ENCODE measurements at places on chromosomes 12 and 14.

GRCh38 chr14:63392236-63392635 lies 73.5 kb upstream of the GPHB5 start:
- no peak for DNase-seq

DNA sequence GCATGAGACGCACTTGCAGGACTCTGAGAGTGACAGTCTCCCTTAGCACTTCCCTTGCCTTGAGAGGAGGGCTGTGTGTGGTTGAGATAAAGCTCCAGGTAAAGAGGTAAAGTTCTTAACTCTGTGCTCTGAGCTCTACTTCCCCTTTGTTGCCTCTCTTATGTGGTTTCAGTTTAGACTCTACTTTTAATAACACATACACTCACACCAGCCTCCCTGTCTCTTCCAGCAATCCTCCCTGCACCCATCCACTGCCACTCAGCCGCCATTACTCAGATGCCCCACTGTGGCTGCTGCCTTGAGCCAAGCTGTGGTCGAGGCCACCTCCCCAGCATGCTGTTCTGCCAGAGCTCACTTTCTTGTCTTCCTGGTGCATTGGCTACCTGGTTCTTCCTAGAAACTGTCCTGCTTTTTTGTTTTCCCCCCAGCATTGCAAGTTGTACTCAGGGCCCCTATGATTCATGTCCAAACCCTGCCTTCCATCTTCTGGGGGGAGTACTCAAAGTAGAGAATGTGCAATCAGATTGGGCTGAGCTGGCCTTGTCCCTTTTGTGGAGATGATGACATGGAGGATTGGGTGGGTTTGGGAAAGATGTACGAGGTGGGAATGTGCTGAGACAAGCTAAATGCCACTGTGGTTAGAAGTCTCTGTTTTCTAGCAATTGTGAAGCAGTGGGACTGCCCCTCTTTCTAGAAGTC lies 115.5 kb upstream of the PARP11 start:
- no peak for DNase-seq

- DNase-seq = no peak
These were observed 67.7 kb upstream of the NTF3 start for GRCh38 chr12:5364036-5364770.

- no peak for DNase-seq
These were observed 912.2 kb downstream of the FLRT2 start for GRCh38 chr14:86442135-86442534.

DNA sequence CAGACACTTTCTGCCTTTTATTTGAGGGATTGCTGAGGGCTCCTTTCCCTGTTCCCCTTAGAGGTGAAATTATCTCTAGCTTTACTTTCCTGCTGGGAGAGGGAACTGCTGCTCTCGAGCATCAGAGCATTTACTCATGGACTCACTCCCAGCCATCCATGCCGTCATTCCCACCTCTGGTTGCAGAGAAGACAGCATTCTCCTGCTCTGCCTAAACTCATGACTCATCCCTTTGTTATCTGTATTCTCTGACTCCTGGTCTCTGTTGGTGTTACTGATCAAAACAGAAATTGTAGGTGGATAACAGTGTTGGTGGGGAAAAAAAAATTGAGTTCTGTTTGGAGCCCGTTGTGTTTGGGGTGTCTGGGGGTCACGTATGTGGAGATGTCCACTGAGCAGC lies 159.3 kb downstream of the TTC8 start:
- DNase-seq = no peak

DNA sequence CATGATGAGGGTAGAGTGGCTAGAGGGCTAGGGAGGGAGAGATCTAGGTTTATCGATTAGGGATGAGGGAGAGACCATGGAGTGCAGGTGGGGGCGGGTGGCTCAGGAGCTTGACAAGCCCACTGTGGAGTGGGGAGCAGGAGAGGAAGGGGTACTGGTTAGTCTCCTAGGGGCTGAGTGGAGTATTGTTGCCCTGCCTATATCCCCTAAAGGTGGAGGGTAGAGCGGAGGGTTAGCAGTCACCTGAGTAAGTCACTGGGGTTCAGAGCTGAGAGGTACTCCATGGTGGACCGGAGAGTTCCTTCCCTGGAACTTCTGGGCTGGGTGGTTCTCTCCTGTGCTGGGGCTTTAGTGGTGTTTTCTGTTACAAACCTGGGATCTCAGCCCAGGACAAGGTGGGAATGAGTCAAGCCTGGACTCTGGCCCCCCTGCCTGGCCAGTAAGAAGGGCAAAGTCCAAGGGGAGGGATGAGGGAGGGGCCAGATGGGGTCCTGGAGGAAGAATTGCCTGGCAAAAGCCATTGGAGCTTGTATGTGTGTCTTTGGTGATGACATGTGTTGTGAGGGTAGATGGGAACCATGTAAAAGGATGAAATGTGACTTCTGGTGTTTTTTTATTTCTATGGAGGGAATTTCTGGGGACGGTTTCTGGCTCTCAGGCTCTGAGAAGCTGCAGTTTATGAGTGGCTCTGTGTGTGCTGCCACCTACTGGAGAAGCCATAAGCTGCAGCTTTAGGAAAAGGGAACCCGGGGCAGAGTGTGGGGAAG lies at the start of gene CIDEB:
Gene CIDEB (minus strand): TSS at position 403 of the 767 bp plus-strand sequence. CDS start 119 bp downstream, at position 284.
- peak; percentile 48 for DNase-seq

- no peak for DNase-seq
These were observed 2.2 kb downstream of the OASL start for GRCh38 chr12:121036810-121037326.

GRCh38 chr12:53219956-53220693 lies 11.9 kb downstream of the RARG start:
- DNase-seq = peak; percentile 33

- DNase-seq = no peak
These were observed 132.1 kb downstream of the SAMD4A start for GRCh38 chr14:54698966-54699530.

- DNase-seq = no peak
These were observed 212.3 kb downstream of the TTC6 start for GRCh38 chr14:37807722-37808121.

- no peak for DNase-seq
These were observed 58.8 kb downstream of the PPP2R5C start for GRCh38 chr14:101820283-101820798.

DNA sequence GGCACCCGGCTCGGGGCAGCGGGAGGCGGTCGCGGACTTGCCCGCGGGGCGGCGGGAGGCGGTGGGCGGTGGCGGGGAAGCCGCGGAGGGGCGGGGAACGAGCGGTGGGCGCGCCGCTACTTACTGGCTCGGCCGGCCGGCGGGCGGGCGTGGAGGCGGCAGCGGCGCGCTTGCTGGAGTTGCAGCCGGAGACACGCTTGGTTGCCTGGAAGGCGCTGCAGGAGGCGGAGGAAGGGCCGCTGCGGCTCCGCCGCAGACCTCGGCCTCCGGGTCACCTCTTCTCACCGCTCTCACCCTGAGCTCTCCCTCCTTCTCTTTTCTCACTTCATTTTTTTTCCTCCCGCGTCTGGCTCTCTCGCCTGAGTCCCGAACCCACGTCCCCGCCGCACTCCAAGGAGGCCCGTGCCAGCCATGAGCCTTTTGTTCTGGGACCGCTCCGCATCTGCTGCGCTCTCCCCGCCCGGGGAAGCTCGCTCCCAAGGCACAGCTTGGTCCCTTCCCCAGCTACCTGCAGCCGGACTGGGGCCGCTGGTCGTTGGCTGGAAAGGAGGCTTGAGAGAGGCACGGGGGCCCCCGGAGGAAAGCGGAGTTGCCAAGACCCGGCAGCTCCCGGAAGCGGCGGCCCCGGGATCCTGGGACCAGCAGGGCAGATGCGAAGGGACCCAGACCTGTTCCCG lies 592 bp upstream of the KCNK10 start:
- DNase-seq = peak; percentile 75

GRCh38 chr12:3313675-3314663 lies 177.0 kb upstream of the PRMT8 start:
- peak; percentile 60 for DNase-seq

GRCh38 chr12:1793426-1794210 lies 26.7 kb upstream of the LRTM2 start:
- no peak for DNase-seq

DNA sequence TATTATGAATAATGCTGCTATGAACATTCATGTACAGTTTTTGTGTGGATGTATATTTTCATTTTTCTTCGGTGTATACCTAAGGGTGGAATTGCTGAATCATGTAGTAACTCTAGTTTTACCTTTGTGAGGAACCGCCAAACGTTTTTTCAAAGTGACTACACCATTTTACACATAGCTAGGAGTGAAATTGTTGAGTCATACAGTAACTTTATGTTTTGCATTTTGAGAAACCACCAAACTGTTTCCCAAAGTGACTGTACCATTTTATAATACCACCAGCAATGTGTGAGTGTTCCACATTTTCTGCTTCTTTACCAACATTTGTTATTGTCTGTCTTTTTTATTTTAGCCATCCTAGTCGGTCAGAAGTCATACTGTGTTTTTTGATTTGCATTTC lies 3.1 kb upstream of the TPH2 start:
- no peak for DNase-seq

- no peak for DNase-seq
These were observed 278.8 kb downstream of the ZFP36L1 start for GRCh38 chr14:68513838-68514607.
